ENCODE measurements at places on chromosomes 6 and 20. TPM values are rescaled to one million over a fixed set of nuclear protein-coding genes. Genes with fewer than 3 reads are reported as not detected.

DNA sequence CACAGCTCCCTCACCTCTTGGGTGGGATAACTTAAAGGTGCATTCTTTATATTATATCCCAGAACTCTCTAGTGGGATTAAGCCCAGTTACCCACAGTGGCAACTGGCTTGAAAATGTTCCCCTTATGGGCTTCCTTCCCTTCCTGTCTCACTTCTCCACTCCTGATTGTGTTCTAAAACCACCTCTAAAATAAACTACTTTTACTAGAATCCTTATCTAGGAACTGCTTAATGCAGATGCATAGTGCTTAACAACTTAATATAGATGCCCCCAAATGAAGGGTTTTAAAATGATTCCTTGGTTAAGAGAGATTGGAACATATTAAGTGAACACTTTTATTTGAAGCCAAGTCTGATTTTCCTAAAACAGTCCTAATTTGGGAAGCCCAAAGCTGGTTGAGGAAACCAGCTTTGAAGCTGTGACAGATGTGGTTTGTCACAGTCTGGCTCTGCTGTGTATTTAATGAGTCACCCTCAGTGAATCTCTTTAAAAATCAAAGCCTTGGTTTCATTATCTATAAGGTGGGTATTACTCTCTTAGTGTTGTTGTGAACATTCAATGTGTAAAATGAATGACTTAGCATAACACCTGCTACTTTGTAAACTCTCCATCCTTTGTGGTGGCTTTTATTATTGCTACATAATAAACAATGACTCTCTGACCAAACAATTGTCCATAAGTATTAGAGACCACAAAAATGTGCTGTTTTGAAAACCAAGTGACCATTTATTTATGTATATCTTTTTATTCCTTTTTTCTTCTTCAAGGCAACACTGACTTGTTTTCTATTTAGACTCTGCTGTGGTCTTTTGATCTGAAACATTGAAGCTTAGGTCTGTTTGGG, 24.4 kb downstream of the PLCB1 start:
- no peak for DNase-seq

DNA sequence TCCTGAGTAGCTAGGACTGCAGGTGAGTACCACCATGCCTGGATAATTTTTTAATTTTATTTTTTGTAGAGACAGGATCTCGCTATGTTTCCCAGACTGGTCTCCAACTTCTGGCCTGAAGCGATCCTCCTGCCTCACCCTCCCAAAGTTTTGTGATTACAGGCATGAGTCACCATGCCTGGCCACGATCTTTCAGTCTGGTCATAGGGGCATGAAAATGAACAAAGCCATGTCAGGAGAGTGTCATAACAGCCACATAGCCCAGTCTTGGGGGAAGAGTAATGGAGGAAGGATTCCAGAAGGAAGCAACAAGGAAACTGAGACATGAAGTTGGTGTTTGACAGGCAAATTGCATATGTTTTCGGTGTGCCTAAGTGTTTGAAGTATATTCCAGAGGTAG, 17.0 kb upstream of the SNX3 start:
- no peak for DNase-seq

DNA sequence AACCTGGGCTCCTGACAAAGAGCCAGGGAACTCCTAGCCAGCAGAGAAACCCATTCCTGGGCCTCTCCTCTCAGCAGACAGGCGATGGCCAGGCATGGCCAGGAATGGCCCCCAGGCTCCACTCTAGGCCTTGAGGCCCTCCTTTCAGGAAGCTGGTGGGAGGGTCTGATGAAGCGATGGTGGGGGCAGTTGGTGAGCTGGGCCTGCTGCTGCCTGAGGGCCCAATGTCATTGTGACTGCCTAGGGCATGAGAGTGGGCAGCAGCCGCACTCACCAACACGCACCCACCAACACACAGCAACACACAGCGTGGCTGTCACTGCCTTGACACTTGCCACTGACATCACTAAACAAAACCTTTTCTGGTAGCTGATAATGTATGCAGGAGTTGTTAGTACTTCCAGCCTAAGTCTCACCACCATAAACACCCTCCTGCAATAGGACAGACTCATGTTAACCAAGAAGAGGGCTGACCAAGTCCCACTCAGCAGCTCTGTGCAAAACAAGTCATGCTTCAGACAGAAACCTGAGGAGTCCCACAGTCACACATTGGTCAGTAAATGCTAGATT, 69.3 kb downstream of the ABHD12 start:
- no peak for DNase-seq

GRCh38 chr6:139327038-139327437, 35.2 kb upstream of the TXLNB start:
- no peak for DNase-seq

DNA sequence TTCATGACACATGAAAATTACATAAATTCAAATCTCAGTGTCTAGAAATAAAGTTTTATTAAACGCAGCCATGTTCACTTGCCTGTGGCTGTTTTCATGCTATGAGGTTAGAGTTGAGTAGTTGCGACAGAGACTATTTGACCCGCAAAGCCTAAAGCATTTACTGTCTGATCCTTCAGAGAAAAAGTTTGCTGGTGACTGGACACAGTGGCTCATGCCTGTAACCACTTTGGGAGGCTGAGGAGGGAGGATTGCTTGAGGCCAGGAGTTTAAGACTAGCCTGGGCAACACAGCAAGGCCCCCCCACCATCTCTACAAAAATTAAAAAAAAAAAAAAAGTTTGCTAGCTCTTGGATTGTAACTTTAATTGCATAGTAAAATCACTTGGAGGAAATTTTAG, 9.2 kb downstream of the SMIM28 start:
- no peak for DNase-seq

- no peak for DNase-seq
Observed at GRCh38 chr20:63007360-63007645, 539 bp upstream of the BHLHE23 start.

- DNase-seq, result no peak
Observed at GRCh38 chr20:55406891-55407290, 598.4 kb downstream of the CBLN4 start.

DNA sequence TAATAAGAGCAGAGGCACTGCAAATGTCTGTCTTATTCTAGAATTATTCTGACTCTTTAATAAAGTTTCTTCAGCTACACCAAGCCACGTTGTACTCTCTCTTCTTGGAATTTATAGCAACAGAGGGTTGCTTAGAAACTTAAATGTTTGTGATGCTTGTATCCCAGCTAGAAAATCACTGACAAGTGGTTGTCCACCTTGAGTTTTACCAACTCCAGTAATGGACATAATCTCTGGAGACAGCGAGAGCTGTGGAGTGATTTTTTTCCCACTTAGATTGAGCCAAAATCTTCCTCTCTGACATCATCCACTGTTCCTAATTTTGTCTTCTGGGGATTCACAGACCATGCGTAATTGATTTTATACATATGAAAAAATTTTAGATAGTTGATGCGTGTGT, 8.0 kb downstream of the ECT2L start:
- DNase-seq, result no peak

- DNase-seq, result no peak
Observed at GRCh38 chr6:130851026-130851425, 23.8 kb downstream of the SMLR1 start.

C6orf163 gene
- 2.8 TPM for polyA plus RNA-seq

DNA sequence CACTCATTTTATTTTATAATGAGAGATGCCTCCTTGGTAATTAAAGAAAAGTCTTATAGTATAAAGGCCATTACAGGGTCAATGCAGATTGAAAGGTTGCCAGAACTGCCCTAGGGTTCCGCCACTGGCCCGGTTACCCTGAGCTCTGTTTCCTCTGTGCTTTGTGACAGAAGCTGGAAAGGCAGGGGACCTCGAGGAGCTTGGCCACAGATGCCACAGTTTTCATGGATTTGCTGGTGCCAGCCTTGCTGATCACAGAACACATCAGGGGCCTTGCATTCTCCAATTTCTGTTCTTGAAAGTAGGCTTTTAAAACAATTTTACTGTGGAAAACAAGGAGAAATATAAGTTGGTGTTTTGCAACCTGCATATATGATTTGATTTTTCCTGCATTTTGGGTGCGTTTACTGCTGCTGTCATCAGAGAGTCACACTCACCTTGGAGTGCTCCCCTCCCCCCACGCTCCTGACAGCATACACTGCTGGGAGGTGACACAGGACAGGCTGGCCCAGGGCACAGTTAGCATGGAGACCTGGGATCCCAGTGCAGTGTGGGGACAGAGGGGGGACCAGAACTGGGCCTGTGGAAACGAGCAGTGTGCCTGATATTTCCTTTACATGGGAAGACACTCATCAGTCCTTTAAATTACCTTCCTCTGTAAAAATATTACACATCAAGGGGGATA, 142.8 kb downstream of the CFAP61 start:
- no peak for DNase-seq

DNA sequence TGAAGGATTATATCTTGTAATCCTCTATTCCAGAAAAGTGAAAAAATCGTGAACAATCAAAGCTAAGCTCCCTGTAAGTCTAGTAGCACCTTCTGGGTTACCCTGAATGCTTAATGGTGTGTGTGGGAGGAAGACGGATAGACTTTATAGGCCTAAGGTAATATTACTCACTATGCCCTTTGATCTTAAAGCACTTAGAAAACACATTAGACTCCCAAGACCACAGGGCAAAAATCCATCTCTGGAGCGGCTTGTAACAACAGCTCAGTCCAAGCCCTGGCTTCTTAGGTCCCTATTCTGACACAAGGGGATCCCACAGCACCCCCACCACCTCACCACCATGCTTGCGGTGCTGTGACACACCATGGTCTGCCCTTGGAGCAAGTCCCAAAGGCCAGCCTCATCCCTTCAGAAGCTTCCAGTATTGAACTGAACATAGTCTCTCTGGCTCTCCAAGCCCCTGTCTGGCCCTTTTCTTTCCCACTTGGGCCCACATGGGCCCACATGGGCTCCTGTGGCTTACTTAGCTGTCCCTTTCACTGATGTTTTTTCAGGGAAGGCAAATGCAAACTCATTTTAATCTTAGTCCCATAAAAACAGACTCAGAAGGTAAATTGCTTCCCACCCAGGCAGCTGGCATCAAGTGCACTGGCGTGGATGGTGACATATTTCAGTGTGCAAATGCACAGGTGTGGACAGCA, 28.3 kb downstream of the C6orf132 start:
- DNase-seq, result no peak

SLC35F1 gene
- 3.9 TPM for polyA plus RNA-seq

DNA sequence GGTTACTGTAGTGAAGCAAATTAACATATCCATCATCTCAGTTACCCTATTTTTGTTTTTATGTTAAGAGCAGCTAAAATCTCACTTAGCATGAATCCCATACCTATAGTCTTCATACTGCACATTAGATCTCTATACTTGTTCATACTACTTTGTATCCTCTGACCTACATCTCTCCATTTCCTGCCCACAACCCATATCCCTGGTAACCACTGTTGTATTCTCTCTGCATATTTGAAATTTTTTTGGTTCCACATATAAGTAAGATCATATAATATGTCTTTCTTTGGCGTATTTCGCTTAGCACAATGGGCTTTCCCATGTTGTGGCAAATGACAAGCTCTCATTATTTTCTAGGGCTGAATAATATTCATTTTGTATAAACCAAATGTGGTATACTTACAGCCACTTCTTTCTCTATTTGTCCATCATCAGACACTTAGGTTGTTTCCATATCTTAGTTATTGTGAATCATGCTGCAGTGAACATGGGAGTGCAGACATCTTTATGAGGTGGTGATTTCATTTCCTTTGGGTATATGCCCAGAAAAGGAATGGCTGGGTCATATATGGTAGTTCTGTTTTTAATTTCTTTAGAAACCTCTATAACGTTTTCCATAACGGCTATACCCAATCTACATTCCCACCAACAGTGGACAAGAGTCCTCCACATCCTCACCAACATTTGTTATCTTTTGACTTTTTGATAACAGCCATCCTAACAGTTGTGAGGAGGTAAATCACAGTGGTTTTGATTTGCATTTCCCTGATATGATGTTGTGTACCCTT, 39.8 kb downstream of the BACH2 start:
- DNase-seq, result no peak

- DNase-seq, result no peak
Observed at GRCh38 chr6:107185391-107185970, 70.2 kb upstream of the BEND3 start.

GRCh38 chr20:39356908-39357307, 394.8 kb downstream of the DHX35 start:
- no peak for DNase-seq

GRCh38 chr6:88004707-88005106, 42.9 kb upstream of the SPACA1 start:
- DNase-seq, result no peak

- DNase-seq, result no peak
Observed at GRCh38 chr6:63676412-63677114, 41.0 kb downstream of the PHF3 start.

DNA sequence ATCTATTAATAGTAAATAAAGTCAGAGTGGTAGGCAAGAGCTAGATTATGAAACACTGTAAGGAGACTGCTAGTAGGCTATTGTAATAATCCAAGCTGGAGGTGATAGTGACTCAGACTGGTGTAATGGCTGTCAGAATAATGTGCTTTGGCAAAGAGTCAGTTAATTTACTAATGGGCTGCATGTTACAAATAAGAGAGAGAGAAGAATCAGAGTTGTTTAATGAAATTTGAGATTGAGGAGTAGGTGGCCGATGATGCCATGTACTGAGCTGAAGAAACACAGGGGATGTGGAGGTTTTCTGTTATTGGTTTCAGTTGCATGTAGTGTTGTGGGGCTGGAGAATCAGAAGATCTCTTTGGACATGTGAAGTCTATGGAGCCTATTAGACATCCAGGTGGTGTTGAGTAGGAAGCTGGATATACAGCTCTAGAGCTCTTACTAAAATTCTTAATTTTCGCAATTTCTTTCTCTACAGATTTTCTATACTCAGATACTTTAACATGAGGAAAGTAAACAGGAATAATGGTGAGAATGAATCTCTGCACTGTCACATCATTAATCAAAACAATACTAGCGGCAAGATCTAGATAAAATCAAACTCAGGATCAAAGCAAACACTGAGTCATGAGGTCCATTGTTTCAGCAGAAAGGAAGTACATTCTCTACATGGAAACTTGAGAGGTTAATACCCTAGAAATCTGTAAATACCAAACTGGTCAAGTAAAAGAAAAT, 167.7 kb downstream of the SIM1 start:
- no peak for DNase-seq

COL10A1 gene
- 0.37 TPM for polyA plus RNA-seq

TBX18 gene
- 7.0 TPM for polyA plus RNA-seq

KCNG1 gene
- polyA plus RNA-seq, result 4.1 TPM

DNA sequence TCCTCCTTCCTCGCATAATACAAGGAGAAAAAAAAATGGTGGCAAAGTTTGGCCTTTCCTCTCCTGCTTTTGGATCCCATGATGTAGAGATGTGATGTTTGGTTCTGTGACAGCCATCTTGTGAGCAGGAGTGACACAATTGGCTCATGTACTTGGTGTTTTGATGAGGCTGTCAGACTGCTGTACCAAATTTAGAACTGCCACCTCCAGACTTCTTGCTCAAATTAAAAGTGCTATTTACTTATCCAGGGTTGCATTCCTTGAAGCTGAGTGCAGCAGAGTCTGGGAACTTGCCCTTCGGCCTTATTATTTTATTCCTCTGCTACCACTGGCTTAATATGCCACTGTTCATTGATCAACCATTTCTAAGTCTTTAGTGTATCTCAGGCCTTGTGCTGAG, 21.9 kb downstream of the BCAS1 start:
- no peak for DNase-seq

SLC44A4 gene
- 2.4 TPM for polyA plus RNA-seq
